HepG2 (cell line): ENCODE measurements at places on chromosomes 5 and 9.

- no peaks in the 10 kb centered on the region for H3K4me1 ChIP-seq
- H3K27me3 ChIP-seq = no peaks in the 10 kb centered on the region
- DNase-seq = no peak
- H3K4me3 ChIP-seq = no peak overlapping the region
- no peaks in the 10 kb centered on the region for H3K36me3 ChIP-seq
These were observed 264.4 kb upstream of the CDH10 start for GRCh38 chr5:24909210-24909609.

- H3K27ac ChIP-seq = no peak overlapping the region
- DNase-seq = no peak
- H3K27me3 ChIP-seq = no peaks in the 10 kb centered on the region
- no peaks in the 10 kb centered on the region for H3K4me1 ChIP-seq
These were observed 145.6 kb upstream of the TNC start for GRCh38 chr9:115263371-115264075.

DNA sequence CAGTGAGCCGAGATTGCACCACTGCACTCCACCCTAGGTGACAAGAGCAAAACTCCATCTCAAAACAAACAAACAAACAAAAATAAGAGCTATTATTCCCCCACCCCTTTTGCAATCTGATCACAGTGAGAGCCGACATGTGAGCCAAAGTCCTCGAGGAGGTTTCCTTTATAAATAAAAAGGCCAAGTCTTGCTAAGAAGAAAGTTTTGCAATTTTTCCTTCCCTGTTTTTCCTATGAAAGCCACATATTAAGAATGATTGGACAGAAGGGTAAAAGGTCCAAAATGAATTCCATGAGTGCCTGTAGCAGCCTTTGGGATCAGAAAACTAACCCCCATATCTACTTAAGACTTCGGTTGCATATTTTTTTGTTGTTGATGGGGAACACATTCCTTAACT lies 179.7 kb downstream of the TSSK1B start:
- H3K4me1 ChIP-seq = no peaks in the 10 kb centered on the region
- H3K36me3 ChIP-seq = no peaks in the 10 kb centered on the region
- H3K4me3 ChIP-seq = no peak overlapping the region
- peaks cover 4% of the 10 kb centered on the region; the same call in 1 of the 3 replicates for H3K27me3 ChIP-seq

DNA sequence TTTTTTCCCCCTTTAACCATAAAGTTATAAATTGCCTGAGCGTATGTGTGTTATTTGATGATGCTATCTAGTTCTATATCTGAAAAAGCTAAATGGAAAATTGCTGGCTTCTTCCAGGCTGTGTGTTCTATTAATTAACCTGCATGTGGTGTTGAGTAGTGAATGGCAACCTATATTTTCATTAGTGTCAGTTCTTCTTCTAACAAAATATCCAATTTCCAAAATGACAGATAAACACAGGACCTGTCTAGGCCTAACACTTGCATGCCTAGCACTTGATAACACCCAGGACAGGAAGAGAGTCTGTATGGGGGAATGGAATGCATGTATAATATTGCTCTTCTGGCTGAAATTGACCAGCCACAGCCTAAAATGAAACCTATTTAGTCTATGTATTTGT lies 91.7 kb downstream of the CD180 start:
- H3K36me3 ChIP-seq = peaks cover 43% of the 10 kb centered on the region
- no peaks in the 10 kb centered on the region for H3K4me1 ChIP-seq
- H3K27me3 ChIP-seq = no peaks in the 10 kb centered on the region
- H3K4me3 ChIP-seq = no peak overlapping the region

- H3K27ac ChIP-seq = peak overlapping the region; percentile 29
- no peaks in the 10 kb centered on the region for H3K27me3 ChIP-seq
- H3K4me1 ChIP-seq = peaks cover 86% of the 10 kb centered on the region
- DNase-seq = no peak
- no peaks in the 10 kb centered on the region for H3K36me3 ChIP-seq
These were observed 63.5 kb downstream of the ENC1 start for GRCh38 chr5:74576941-74577456.

DNA sequence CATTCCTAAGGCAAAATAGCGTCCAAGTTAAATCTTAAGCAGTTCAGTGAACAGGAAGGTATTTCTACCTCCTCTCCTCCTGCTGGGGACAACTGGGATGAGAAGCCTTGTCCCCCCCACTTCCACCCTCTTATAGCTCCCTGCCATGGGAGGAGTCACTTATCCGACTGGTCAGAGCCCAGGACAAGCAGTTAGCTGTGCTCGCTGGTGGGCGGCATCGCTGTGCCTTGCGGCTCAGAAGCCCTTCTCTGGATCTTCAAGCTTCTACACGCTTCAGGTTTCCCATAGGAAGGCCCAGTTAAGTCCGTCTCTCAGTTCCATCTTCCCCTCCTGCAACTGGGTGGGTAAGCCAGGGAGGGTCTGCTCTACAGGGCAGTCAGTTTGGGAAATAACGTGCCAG lies 77.2 kb downstream of the PAX5 start:
- DNase-seq = no peak
- H3K4me3 ChIP-seq = no peak overlapping the region
- no peak overlapping the region for H3K27ac ChIP-seq
- H3K36me3 ChIP-seq = no peaks in the 10 kb centered on the region
- H3K4me1 ChIP-seq = no peaks in the 10 kb centered on the region

GRCh38 chr5:138649775-138650174 lies 74.6 kb upstream of the HSPA9 start:
- no peak for DNase-seq
- H3K27ac ChIP-seq = no peak overlapping the region
- no peak overlapping the region for H3K4me3 ChIP-seq
- peaks cover 8% of the 10 kb centered on the region; the same call in 1 of the 2 replicates for H3K27me3 ChIP-seq
- no peaks in the 10 kb centered on the region for H3K36me3 ChIP-seq

- H3K27me3 ChIP-seq = no peaks in the 10 kb centered on the region
- H3K27ac ChIP-seq = no peak overlapping the region
- no peaks in the 10 kb centered on the region for H3K4me1 ChIP-seq
- no peak overlapping the region for H3K4me3 ChIP-seq
These were observed 159.8 kb upstream of the GLRA1 start for GRCh38 chr5:152084476-152084875.

- H3K27me3 ChIP-seq = no peaks in the 10 kb centered on the region
- no peak overlapping the region for H3K27ac ChIP-seq
- H3K4me1 ChIP-seq = no peaks in the 10 kb centered on the region
- H3K36me3 ChIP-seq = no peaks in the 10 kb centered on the region
These were observed 366.0 kb upstream of the TRPC7 start for GRCh38 chr5:136731241-136731900.

DNA sequence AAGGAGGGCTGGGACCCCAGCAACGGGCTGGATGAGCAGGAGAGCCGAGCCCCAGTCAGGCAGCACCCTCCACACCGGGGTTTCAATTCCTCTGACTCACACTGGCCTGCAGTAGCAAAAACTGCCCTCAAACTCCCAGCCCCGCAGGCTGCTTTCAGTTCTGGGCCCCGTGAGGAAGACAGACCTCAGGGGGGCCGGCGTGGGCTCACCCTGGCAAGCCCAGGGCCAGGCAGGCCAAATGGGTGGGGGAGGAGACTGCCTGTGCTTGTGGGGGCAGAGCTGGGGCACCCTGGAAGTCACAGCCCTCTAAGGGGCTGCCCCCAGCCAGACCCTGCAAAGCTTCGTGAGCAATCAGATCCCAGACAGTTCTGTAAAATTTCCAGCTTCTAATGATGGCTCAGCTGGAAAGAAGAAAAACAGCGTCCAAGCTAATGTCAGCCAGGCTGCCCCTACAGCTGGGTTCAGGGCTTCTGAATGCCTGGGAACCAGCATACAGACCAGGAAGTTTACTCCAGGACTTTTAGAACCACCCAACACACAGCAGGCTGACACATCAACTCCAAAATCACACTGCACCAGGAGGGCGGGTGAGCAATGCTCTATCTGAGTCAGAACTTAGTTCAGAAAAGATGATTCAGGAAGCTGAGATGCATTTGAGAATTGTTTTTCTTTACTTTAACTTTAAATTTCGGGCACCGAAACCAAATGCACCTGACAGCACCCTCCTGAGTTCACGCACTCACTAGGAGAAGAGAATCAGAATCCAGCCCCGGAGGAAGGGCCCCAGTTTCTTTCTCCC lies 34.7 kb downstream of the LPCAT1 start:
- no peak overlapping the region for H3K27ac ChIP-seq
- no peaks in the 10 kb centered on the region for H3K4me1 ChIP-seq
- H3K36me3 ChIP-seq = peaks cover 53% of the 10 kb centered on the region

GRCh38 chr5:102718819-102719218 lies 36.3 kb upstream of the PAM start:
- H3K27me3 ChIP-seq = no peaks in the 10 kb centered on the region
- no peaks in the 10 kb centered on the region for H3K36me3 ChIP-seq
- DNase-seq = no peak
- no peaks in the 10 kb centered on the region for H3K4me1 ChIP-seq
- H3K27ac ChIP-seq = no peak overlapping the region

GRCh38 chr9:119868694-119869093 lies 499.5 kb upstream of the BRINP1 start:
- no peak overlapping the region for H3K27ac ChIP-seq
- no peaks in the 10 kb centered on the region for H3K27me3 ChIP-seq
- DNase-seq = no peak
- H3K36me3 ChIP-seq = no peaks in the 10 kb centered on the region

GRCh38 chr5:18072600-18072999 lies 438.3 kb downstream of the TAF11L14 start:
- no peak overlapping the region for H3K27ac ChIP-seq
- DNase-seq = no peak
- no peak overlapping the region for H3K4me3 ChIP-seq
- H3K27me3 ChIP-seq = no peaks in the 10 kb centered on the region
- H3K36me3 ChIP-seq = no peaks in the 10 kb centered on the region
- no peaks in the 10 kb centered on the region for H3K4me1 ChIP-seq

DNA sequence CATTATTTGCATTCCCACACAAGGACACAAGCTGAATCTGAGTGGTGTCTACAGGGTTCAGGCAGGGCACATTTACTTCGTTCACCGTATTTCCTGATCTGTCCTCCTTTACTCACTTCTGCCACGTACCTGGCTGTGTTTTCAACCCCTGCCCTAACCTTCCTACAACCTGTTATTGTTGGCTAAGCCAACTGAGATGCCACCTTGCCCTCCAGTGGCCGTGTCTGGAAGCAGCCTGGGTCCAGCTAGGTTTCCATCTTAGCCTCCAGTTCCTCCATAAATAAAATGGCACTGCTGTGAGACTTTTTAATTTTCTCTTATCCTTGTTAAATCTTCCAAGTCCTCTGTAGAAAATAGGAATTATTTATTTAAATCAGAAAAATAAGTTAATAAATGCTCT lies 64.8 kb downstream of the ATP10B start:
- no peak overlapping the region for H3K4me3 ChIP-seq
- peak; percentile 9 for DNase-seq
- H3K4me1 ChIP-seq = no peaks in the 10 kb centered on the region
- H3K27me3 ChIP-seq = no peaks in the 10 kb centered on the region

GRCh38 chr5:153829510-153830065 lies 209.1 kb downstream of the FAM114A2 start:
- no peak overlapping the region for H3K4me3 ChIP-seq
- peaks cover 1% of the 10 kb centered on the region; the same call in 1 of the 2 replicates for H3K27me3 ChIP-seq
- H3K4me1 ChIP-seq = no peaks in the 10 kb centered on the region

DNA sequence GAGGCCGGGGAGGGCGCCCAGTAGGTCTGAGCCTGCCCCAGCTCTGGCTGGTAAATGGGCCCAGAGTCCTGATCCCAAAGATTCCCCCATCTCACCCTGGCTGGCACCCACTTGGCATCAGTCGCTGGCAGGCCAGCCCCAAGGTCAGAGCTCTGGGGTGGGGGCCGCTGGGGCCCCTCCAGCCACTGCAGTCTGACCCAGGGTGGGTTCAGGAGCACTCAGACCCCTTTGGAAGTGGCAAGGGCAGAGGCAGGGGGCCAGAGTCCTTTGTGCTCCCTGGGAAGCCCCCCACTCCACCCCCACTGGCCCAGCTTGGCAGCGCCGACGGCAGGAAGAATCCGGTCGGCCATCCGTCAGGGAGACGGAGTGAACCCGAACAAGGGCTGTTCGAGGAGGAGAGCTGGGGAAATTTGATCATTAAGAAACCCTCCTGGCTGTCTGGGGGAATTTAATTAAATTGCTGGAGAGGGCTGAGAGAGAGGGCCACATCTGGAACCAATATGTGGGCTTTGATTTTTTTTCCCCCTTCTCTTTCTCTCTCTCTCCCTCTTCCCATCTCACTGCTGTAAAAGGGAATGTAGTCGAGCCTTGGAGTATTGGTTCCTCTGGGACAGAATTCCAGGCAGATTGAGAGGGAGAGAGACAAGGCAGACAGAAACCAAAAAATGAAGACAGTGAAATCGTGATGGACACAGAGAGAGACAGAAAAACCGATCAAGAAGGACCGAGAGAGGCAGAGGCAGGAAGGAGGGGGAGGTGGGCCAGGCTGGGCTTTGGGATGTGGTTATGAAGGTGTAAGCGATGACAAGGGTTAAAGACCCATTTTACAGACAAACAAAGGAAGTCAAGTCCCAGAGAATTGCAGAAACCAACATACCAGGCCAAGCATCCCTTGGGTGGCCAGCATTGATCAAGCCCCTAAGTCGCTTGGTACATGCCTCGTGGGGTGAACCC lies 8.1 kb upstream of the ASB6 start:
- peaks cover 13% of the 10 kb centered on the region for H3K4me1 ChIP-seq
- no peak overlapping the region for H3K27ac ChIP-seq
- H3K4me3 ChIP-seq = no peak overlapping the region

- H3K27ac ChIP-seq = no peak overlapping the region
- H3K4me1 ChIP-seq = no peaks in the 10 kb centered on the region
- no peaks in the 10 kb centered on the region for H3K36me3 ChIP-seq
- H3K27me3 ChIP-seq = no peaks in the 10 kb centered on the region
- DNase-seq = no peak
These were observed 148.5 kb downstream of the SGCD start for GRCh38 chr5:156475182-156476157.

DNA sequence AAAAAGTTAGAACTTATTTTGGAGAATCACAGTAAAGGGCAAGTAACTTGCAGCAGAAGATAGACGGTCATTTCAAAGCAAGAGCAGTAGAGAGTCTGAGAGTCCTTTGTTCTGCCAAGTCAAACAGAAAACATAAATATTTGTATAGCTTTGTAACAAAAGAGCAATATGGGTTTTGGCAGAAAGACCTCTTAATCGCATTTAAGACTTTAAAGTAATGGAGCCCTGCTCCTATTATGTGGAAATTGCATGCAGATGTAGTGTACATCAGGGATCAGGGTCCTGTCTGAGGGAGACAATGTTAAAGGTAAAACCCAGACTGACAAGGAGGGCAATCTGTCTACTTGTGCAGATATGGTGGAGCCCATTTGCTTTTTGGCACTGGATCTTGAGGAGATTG lies 87.2 kb downstream of the PGM5 start:
- no peaks in the 10 kb centered on the region for H3K36me3 ChIP-seq
- DNase-seq = no peak
- H3K27ac ChIP-seq = no peak overlapping the region
- H3K4me1 ChIP-seq = no peaks in the 10 kb centered on the region
- H3K27me3 ChIP-seq = 0 out of 3 replicates have a peak, but pooled peaks cover 3% of the 10 kb centered on the region

DNA sequence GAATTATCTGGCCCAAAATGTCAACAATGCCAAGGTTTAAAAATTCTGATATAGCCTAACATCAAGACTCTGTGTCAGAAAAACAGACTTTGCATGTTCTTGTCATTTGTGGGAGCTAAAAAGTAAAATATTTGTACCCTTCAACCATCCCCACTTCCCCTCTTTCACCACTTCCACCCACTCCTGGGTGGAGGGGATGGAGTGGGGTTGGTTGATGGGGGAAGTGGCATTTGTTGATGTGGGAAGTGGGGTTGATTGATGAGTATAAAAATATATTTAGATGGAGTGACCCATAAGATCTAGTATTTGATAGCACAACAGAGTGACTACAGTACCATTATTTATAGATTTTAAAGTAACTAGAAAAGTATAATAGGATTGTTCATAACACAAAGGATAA lies 55.0 kb upstream of the C9orf72 start:
- no peaks in the 10 kb centered on the region for H3K27me3 ChIP-seq
- H3K27ac ChIP-seq = no peak overlapping the region
- no peaks in the 10 kb centered on the region for H3K36me3 ChIP-seq
- H3K4me3 ChIP-seq = no peak overlapping the region

GRCh38 chr9:82582693-82583092 lies 480.2 kb downstream of the RASEF start:
- H3K4me1 ChIP-seq = peaks cover 82% of the 10 kb centered on the region
- DNase-seq = no peak
- H3K4me3 ChIP-seq = no peak overlapping the region
- H3K27me3 ChIP-seq = no peaks in the 10 kb centered on the region
- peak overlapping the region; percentile 67 for H3K27ac ChIP-seq
